ENCODE measurements at places on chromosomes 7 and 10.
A peak's percentile ranks its signal among the peaks of the same experiment; 100 is the strongest.

GRCh38 chr10:69957886-69958555 lies 94.6 kb upstream of the MACROH2A2 start:
- DNase-seq: peak; percentile 24

DNA sequence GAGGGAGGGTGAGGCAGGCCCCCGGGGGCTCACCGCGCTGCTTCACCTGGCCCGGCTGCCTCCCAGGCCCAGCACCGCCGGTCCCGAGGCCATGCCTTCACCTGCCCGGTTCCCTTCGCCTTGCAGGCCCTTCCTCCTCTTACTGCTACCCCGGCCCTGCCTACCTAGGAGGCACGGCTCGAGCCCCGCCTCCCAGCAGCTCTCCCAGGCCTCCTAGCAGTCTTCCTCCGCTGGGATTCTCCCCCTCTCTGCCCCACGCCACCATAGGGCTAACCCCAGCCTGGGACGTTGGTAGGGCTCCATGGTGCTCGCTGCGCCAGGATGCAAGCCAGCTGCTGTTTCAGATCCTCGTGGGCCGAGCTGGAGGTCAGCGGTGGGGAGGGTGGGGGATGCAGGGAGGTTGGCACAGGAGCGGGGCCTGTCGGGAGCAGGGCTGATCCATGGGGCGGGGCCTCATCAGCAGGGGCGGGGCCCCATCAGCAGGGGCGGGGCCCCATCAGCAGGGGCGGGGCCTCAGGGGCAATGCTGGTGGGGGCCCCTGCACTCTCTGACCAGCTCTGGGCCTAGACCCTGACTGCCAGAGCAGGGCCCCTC lies 63.3 kb downstream of the RASGEF1A start:
- DNase-seq: no peak

DNA sequence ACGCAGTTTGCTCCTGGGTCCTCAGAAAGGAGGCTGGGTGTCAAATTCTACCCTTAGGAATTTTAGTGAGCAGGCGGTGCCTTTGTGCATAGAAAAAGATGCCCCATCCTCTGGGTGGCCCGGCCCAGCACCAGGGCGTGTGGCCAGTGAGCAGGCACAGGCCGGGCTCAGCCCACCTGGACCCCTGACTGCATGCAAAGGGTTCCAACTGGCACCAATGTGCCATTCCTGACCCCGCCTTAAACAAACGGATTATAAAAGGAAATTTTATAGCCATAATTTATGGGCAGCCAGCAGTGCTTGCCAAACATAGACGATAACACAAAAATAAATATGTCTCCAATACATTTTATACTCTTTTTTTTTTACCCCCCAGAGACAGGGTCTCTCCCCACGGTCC lies 40.1 kb upstream of the GNA12 start:
- DNase-seq: no peak

DNA sequence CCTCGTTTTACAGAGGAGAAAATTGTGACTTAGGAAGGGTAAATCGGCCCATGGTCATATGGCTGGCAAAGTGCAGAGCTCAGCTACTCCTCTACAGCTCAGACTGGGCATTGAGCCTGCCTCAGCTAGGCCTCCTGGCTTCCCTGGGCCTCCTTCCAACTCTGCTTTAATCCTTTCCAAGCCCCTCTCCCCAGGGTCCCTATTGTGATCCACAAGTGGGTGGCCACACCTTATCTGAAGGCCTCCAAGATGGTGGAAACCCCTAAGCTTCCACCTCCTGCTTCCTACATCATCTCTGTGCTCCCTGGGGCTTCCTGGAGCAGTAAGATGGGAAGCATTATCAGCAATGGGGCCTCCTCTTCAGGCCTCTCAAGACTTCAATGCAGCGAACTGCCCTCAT lies 3.0 kb upstream of the LGI1 start:
- DNase-seq: no peak

- no peak for DNase-seq
Measured at GRCh38 chr10:110841767-110842267, 29.9 kb upstream of the PDCD4 start.

All from GDM1 (cell line).